ENCODE measurements at places on chromosomes 3 and 15.
A peak's percentile ranks its signal among the peaks of the same experiment; 100 is the strongest.

GRCh38 chr3:21795921-21796320, 44.9 kb upstream of the ZNF385D start:
- H3K4me3 ChIP-seq, result no peak overlapping the region
- no peaks in the 10 kb centered on the region for H3K36me3 ChIP-seq

GRCh38 chr15:64877435-64877834, 34.3 kb upstream of the ANKDD1A start:
- peak; percentile 57 for DNase-seq
- H3K27ac ChIP-seq, result peak overlapping the region; percentile 36
- peaks cover 21% of the 10 kb centered on the region for H3K4me1 ChIP-seq

DNA sequence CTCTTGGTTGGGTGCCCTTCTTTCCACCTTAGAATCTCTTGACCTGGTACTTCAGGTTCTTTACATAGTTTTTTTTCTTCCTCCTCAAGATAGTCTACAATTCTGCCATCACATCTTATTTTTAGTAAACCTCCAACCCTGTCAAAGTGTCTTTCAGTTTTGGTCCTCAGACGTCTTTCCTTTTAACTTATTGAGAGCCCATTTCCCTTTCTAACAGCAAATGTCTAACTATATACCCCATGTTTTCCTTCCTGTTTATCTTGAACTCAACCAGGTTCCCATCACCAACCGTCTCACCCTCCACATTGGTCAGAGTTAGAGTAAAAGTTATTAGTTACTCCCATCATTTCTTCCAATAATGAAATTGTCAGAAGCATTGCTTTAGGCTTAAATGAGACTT, 10.4 kb downstream of the KBTBD12 start:
- DNase-seq, result no peak
- no peak overlapping the region for H3K27ac ChIP-seq
- H3K36me3 ChIP-seq, result no peaks in the 10 kb centered on the region
- no peak overlapping the region for H3K4me3 ChIP-seq
- H3K27me3 ChIP-seq, result no peaks in the 10 kb centered on the region

DNA sequence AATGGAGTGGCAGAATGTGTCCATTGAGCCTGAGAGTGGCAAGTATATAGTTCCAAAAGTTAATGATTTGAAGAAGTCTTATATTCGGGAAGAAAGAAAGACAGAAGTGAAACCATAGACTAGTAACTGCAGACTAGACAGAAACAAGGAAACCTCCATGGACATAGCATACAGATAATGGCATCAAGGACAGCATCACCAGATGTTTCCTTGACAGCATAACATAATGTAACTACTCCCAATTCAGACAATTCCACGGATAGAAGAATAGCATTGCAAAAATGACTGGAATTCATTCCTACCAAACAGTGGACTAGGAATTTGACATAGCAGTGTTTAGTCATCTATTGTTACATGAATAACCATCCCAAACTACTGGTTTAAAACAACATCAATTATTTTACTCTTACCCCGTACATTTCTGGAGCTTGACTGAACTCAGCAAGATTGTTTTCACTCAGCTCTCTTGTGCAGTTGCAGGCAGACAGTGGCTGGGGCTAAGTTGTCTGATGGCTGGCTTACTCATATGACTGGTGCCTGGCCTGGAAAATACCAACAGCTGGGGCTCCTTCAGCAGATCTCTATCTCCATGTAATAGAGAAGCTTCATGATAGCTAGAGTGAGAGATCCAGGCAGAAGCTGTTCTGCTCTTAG, 109.7 kb upstream of the GADL1 start:
- H3K4me1 ChIP-seq, result no peaks in the 10 kb centered on the region
- peak; percentile 18 for DNase-seq
- no peak overlapping the region for H3K4me3 ChIP-seq
- no peak overlapping the region for H3K27ac ChIP-seq
- H3K36me3 ChIP-seq, result no peaks in the 10 kb centered on the region

DNA sequence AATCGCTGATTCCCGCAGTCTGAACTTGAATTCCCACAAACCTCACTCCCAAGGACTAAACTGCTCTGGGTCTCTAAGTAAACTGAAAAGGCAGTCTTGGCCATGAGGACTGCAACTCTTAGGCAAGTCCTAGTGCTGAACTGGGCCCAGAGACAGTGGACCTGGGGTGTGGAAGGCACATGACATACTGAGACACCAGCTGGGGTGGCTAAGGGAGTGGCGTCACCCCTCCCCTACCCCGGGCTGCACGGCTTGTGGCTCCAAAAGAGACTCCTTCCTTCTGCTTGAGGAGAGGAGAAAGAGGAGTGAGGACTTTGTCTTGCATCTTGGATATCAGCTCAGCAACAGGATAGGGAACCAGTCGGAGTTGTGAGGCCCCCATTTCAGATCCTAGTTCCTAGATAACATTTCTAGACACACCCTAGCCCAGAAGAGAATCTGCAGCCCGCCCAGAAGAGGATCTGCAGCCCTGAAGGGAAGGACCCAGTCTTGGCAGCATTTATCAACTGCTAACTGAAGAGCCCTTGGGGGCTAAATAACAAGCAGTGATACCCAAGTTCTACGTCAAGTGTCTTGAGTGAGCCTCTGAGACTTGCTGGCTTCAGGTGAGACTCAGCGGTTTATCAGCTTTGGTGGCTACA, 110.7 kb upstream of the C3orf80 start:
- no peaks in the 10 kb centered on the region for H3K36me3 ChIP-seq
- H3K27me3 ChIP-seq, result no peaks in the 10 kb centered on the region
- no peak overlapping the region for H3K4me3 ChIP-seq
- peak; percentile 55 for DNase-seq

GRCh38 chr3:31178467-31178866, 284.0 kb upstream of the GADL1 start:
- DNase-seq, result no peak
- no peak overlapping the region for H3K27ac ChIP-seq
- H3K4me3 ChIP-seq, result no peak overlapping the region
- H3K36me3 ChIP-seq, result no peaks in the 10 kb centered on the region
- H3K27me3 ChIP-seq, result no peaks in the 10 kb centered on the region

DNA sequence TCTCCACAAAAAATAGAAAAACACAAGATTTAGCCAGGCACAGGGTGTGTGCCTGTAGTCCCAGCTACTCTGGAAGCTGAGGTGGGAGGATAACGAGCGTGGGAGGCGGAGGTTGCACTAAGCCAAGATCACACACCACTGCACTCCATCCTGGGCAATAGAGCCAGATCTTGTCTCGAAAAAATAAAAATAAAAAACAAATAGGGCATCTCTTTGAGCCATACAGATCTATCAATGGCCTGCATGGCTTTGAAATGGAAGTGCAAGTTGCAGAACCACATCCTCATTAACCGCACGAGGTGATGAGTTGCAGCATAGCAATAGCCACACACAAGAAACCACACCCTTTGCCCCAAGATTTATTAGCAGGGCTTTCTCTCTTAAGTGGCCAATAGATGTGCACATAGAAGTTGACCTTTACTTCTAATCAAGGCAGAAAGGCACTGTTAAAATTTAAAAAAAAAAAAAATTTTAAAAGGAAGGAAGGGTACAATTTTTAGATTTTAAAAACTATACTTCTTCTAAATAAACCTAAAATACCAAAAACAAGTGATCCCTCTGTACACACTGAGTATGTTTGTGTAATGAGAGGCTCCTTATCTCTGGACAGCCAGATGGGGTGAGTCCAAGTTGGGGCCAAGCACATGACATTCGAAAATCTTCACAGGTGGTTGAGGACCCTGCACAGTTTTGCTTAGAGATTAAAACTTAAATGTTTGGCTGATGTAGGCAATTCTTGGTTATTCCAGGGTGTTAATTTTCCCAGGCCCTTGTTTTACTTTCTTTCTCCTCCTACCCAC, 53.4 kb downstream of the FILIP1L start:
- H3K4me3 ChIP-seq, result no peak overlapping the region
- H3K4me1 ChIP-seq, result peaks cover 4% of the 10 kb centered on the region
- no peaks in the 10 kb centered on the region for H3K27me3 ChIP-seq
- peak; percentile 53 for DNase-seq

DNA sequence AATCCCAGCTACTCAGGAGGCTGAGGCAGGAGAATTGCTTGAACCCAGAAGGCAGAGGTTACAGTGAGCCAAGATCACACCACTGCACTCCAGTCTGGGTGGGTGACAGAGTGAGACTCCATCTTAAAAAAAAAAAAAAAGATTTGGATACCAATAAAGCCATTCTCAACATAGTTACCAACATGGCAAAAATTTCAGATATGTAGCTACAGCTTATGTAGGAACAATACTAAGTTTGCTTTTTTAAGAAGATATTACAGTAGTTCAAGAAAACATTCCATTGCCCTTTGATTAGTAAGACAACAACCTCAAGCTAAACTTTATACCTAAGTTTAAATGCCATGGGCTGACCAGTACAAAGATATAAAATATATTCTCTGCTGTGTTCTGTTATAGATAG, 34.4 kb downstream of the ZNF106 start:
- no peak overlapping the region for H3K4me3 ChIP-seq
- H3K27me3 ChIP-seq, result no peaks in the 10 kb centered on the region
- no peak for DNase-seq

DNA sequence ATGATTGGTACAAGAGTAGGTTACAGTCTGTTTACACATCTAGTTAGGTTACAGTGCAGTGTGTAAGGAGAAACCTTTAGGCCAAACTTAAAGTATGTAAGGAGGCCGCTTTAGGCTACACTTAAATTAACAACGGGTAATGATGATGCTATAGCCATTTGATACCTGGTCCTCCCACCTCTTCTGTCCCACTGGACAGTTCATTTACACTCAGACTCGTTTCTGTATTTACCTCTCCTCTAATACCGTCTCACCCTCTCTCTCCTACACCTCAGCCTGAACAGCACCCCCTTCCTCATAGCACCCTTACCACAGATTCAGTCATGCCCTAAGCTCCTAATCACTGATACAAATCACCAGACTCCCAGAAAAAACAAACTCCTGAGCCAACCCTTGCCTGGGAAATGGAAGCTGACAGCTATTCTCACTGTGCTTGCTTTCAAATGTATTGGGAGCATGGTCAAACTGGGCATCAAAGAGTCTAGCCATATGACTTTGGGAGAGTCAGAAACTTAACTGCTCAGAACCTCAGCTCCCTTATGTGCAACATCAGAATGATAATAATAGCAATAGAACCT, 241.3 kb upstream of the SETMAR start:
- H3K27ac ChIP-seq, result no peak overlapping the region
- no peaks in the 10 kb centered on the region for H3K36me3 ChIP-seq
- H3K27me3 ChIP-seq, result no peaks in the 10 kb centered on the region
- H3K4me1 ChIP-seq, result no peaks in the 10 kb centered on the region

DNA sequence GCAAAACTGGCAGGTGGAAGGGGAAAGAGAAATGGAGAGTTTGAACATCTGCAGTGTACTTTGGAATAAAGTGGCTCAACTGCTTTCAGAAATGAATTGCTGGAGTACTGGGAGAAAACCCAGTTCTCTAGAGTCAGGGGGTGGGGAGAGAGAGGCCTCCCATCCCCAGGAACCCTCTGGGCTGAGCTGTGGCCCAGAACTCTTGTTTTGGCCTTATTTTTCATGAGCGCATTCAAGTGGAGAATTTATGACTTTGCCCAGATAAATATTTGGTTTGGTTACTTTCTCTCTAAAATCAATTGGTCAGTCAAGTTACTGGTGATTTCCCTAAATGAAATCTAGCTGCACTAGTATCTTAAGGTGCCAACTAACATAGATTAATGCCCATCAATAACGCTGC, 28.7 kb upstream of the HACD2 start:
- H3K27me3 ChIP-seq, result no peaks in the 10 kb centered on the region
- H3K36me3 ChIP-seq, result peaks cover 12% of the 10 kb centered on the region
- H3K4me3 ChIP-seq, result no peak overlapping the region
- H3K27ac ChIP-seq, result no peak overlapping the region

DNA sequence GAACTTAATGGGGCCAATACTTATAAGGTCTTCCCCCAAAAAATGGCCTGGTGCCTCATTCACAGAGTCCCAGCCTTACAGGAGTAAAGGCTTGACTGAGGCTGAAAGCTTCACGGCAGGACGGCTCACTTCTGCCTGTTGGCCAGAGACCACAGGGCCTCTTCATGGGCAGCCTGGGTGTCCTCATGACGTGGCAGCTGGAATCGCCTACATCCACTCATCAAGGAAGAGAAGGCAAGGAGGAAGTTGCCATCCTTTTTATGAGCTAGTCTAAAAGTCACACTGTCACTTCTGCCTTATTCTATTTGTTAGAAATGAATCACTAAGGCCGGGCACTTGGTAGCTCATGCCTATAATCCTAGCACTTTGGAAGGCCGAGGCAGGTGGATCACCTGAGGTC, 89.3 kb upstream of the DGKG start:
- H3K4me1 ChIP-seq, result no peaks in the 10 kb centered on the region
- no peak overlapping the region for H3K27ac ChIP-seq
- H3K4me3 ChIP-seq, result no peak overlapping the region
- H3K36me3 ChIP-seq, result no peaks in the 10 kb centered on the region
- no peak for DNase-seq

- H3K4me1 ChIP-seq, result peaks cover 2% of the 10 kb centered on the region
- DNase-seq, result no peak
- no peaks in the 10 kb centered on the region for H3K27me3 ChIP-seq
- no peak overlapping the region for H3K27ac ChIP-seq
Measured at GRCh38 chr3:152054315-152054714, 180.9 kb downstream of the SUCNR1 start.

DNA sequence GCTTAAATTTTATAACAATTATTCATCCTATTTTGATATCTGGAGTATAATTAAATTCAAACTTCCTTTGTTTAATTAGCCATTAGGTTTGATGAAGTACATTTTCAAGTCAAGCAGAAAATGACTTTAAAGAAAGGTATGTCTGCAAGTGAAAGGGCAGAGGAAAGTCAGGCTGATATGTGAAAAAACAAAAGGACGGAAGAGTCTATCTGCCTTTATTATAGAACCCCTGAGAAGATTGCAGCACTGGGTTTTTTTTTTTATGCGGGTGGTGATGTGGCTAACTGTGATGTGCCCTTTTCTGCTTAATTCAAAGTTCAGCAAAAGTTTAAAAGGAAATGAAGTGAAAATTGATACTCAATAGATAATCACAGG, 83.2 kb downstream of the COL8A1 start:
- H3K36me3 ChIP-seq, result no peaks in the 10 kb centered on the region
- H3K4me1 ChIP-seq, result no peaks in the 10 kb centered on the region
- no peak overlapping the region for H3K27ac ChIP-seq
- no peak overlapping the region for H3K4me3 ChIP-seq
- DNase-seq, result no peak
- H3K27me3 ChIP-seq, result no peaks in the 10 kb centered on the region

DNA sequence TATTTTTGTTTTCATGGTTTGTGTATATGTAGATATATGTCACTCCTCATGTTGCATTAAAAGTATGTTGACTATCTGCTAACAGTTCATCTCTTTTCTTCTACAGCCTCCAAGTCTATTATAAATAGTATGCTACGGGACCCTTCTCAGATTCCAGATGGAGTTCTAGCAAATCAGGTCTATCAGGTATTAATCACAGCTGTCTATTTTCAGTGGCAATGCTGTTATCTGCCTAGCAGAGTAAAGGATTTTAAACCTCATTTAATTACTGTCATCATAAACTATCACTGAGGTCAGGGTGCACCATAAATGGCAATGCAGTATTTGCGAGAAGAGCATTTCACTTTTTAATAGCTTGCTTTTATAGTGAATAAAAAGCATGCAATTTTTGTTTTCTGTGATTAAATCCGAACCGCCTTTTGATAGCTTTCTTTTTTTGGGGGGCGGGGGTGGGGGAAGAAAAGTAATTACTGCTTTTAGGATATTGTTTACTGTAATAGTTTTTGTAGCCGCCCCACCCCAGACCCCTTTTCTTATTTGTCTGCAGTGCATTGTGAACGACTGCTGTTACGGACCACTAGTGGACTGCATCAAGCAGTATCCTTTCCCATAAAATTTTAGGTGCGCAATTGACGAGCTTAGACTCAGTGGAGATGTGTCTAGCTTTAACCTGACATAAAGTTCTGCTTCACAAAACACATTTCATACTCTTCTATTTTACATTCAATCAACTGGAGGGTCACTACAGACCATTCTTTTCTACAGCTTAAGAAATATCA, 112.3 kb downstream of the CDIN1 start:
- H3K36me3 ChIP-seq, result peaks cover 2% of the 10 kb centered on the region
- DNase-seq, result no peak
- H3K27ac ChIP-seq, result no peak overlapping the region
- no peak overlapping the region for H3K4me3 ChIP-seq
- no peaks in the 10 kb centered on the region for H3K27me3 ChIP-seq

Data from large intestine (tissue), 12 donors.